ENCODE measurements at places on chromosomes 5 and 9. TPM values are rescaled to one million over a fixed set of nuclear protein-coding genes. Genes with fewer than 3 reads are reported as not detected.

- peaks cover 16% of the 10 kb centered on the region for H3K4me1 ChIP-seq
- H3K36me3 ChIP-seq = no peaks in the 10 kb centered on the region
- no peak overlapping the region for H3K27ac ChIP-seq
- H3K27me3 ChIP-seq = peaks cover 1% of the 10 kb centered on the region
- H3K4me3 ChIP-seq = no peak overlapping the region
These were observed 241.8 kb downstream of the MLLT3 start for GRCh38 chr9:20380546-20380945.

DNA sequence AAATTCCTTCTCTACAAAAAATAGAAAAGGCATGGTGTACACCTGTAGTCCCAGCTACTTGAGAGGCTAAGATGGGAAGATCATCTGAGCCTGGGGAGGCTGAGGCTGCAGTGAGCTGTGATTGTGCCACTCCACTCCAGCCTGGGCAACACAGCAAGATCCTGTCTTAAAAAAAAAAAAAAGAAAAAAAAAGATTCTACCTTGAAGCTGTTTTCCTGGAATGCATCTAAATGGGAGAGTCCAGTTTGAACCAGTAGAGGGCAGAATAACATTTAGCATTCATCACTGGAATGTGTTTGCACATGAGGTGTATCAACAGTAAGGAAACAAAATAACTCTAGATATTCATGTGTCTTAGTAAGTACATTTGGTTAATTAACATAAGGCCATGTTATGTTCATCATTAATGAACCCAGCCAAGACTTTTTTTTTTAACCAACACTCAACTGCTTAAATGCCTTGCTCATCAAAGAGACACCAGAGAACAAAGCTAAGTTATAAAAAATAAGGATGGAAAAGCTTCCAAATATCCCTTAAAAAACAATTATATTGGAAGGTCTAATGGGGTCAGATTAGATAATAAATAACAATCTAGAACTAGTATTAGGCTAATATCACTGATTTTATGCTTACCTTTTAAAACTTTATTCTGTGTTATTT is 16.1 kb downstream of the IFNE start:
- no peak overlapping the region for H3K4me3 ChIP-seq
- no peak for DNase-seq
- H3K36me3 ChIP-seq = peaks cover 2% of the 10 kb centered on the region
- H3K27ac ChIP-seq = no peak overlapping the region

DNA sequence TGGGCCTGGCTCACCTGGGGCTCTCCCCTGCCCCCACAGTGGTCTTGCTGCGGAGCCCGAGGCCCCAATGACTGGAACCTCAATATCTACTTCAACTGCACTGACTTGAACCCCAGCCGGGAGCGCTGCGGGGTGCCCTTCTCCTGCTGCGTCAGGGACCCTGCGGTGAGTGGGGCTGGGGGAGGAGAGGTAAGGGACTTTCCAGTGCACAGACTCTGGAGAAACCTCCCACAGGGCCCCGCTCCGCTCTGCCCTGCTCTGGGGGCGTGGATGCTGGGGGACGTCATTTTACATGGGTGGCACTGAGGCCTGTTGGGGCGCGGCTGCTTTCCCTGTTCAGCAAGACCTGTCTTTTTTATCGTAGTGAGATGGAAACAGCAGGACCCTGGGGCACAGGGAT is 7.6 kb downstream of the TSPAN17 start:
- peaks cover 7% of the 10 kb centered on the region for H3K4me1 ChIP-seq
- DNase-seq = no peak
- no peak overlapping the region for H3K4me3 ChIP-seq
- peaks cover 4% of the 10 kb centered on the region for H3K36me3 ChIP-seq
- H3K27me3 ChIP-seq = no peaks in the 10 kb centered on the region
- H3K27ac ChIP-seq = no peak overlapping the region

The KCNIP1 gene
- 12.0 TPM for total RNA-seq

- DNase-seq = no peak
- H3K27me3 ChIP-seq = peaks cover 40% of the 10 kb centered on the region
- no peaks in the 10 kb centered on the region for H3K4me1 ChIP-seq
- H3K36me3 ChIP-seq = no peaks in the 10 kb centered on the region
These were observed 10.6 kb downstream of the IFNA1 start for GRCh38 chr9:21450733-21451394.

DNA sequence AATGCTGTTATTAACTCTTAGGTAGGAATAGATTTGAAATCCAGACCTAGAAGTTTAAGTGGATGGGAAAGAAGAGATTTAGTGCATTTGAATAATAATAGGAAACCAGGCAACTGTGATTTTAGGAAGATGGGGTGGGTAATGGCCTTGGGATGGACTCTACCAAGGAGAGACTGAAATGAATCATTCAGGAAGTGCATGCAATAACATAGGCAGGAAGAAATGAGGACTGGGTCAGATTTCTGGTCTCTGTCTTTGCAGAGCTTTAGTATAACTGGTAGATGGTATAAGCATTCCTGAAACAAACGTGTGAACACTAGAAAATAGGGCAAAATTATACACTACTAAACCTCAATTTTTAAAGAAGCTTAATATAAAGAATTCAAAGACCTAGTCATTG is 274.4 kb upstream of the CLINT1 start:
- no peak overlapping the region for H3K27ac ChIP-seq
- no peaks in the 10 kb centered on the region for H3K36me3 ChIP-seq
- H3K4me1 ChIP-seq = peaks cover 7% of the 10 kb centered on the region
- no peak for DNase-seq

DNA sequence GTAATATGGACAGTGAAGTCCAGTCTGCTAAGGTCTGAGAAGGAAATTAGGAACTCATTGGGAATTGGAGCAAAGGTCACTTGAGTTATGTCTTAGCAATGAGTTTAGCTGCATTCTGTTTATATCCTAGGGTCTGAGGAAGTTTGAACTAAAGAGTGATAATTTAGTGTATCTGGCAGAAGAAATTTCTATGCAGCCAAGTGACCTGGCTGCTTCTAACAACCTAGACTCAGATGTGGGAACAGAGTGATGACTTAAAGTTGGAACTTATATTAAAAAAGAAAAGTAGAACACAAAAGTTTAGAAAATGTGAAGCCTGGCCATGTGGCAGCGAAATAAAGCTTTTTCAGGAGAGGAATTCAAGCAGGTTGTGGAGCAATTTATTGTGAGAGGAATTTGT is 106.2 kb downstream of the PRDM9 start:
- no peak overlapping the region for H3K4me3 ChIP-seq
- peaks cover 2% of the 10 kb centered on the region for H3K4me1 ChIP-seq

DNA sequence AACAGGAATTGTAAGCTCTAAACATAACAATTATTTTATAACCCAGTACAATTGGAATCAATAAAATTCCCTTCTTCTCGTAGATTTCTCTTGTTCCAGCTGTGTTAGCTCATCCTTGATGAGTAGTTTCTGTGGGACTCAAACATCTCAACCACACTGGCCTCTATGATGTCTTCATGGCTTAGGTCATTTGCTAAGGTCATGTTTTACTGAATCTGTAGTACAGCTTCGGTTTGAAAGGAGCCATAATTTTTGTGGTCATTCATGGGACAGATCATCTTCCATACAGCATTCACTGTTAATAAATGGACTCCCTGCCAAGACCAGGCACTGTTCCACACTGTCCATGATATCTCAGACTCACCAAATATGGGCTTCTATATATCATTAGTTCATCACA is 369.0 kb upstream of the RFX3 start:
- H3K4me1 ChIP-seq = peaks cover 17% of the 10 kb centered on the region
- no peak overlapping the region for H3K27ac ChIP-seq
- peaks cover 4% of the 10 kb centered on the region for H3K36me3 ChIP-seq
- no peak for DNase-seq
- no peaks in the 10 kb centered on the region for H3K27me3 ChIP-seq
- H3K4me3 ChIP-seq = no peak overlapping the region

DNA sequence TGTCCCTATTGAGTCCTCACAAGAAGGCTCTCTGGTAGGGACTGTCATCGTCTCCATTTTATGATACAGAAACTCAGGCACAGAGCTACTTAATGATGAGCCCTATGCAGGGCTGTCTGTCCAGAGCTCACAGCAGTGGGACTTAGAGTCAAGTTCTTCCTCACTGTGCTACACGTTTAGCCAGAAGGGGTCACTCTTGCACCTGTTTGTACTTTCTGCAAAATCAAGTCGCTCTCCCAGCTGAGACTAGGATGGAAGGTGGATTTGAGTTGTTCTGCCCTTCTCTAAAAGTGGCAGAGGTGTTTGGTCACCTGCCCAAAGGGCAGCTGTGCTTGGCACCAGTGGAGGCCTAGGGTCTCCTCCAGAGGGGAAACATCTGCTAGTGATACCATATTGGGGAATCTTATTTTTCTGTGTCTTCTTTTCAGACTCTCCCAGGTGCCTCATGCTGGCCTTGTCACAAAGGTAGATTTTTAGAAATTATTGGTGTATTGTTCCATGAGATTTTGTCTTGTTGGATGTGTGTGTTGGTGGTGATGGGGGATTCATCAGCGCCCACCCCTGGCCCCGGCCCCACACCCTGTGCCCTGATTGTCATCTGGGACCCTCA is 104.2 kb downstream of the PPARGC1B start:
- H3K4me1 ChIP-seq = peaks cover 8% of the 10 kb centered on the region
- H3K27me3 ChIP-seq = no peaks in the 10 kb centered on the region
- peaks cover 1% of the 10 kb centered on the region for H3K36me3 ChIP-seq
- H3K27ac ChIP-seq = no peak overlapping the region

- no peaks in the 10 kb centered on the region for H3K4me1 ChIP-seq
- H3K36me3 ChIP-seq = no peaks in the 10 kb centered on the region
- no peak for DNase-seq
- no peak overlapping the region for H3K4me3 ChIP-seq
- no peaks in the 10 kb centered on the region for H3K27me3 ChIP-seq
- H3K27ac ChIP-seq = no peak overlapping the region
These were observed 644.2 kb upstream of the CDH9 start for GRCh38 chr5:27682600-27682999.
